ENCODE measurements at places on chromosomes 16 and 17. TPM values are rescaled to one million over a fixed set of nuclear protein-coding genes. Genes with fewer than 3 reads are reported as not detected.
A peak's percentile ranks its signal among the peaks of the same experiment; 100 is the strongest.

DNA sequence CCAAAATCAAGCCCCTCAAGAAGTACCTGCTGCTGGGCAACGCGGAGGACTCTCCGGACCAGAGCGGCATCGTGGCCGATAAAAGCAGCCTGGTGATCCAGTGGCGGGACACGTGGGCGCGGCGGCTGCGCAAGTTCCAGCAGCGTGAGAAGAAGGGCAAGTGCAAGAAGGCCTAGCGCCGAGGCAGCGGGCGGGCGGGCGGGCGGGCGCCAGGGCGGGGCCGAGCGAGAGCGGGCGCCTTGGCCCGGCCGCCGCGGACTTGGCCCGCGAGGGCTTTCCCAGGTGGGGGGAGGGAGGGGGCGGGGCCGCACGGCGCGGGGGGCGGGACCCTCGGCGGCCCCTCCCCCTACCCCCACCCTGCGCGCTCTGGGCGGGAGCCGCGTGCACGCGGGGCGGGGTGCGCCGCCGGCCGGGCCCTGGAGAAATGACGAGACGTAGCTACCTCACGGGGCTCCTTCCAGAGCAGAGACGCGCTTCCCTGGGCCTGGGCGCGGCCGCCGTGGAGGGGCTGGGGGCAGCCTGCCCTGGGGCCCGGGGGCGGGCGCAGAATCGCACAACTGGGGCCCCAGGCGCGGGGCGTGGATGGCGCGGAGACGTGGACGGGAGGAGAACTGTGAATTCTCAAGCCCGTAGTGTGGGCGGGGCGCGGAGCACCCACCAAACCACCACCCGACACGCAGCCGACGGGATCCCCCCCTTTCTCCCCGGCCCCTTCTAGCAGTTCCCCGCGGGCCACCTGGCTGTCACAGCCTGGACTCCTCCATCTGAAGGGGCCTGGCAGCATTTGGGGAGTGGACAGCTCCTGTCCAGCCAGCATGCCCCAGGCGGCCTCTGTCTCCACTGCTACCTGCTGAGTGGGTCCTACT lies 218.7 kb downstream of the NTN1 start:
- no peak for DNase-seq

Gene ICAM2
- total RNA-seq = 8.2 TPM

Gene TBC1D3C
- not detected for total RNA-seq

Gene NPIPA2
- not detected for total RNA-seq

- no peak for DNase-seq
Measured at GRCh38 chr17:34726536-34727384, 147.4 kb downstream of the TMEM132E start.

- DNase-seq = peak; percentile 98
Measured at GRCh38 chr17:65099941-65100315, 37.2 kb upstream of the RGS9 start.

Gene GOT2
- 105 TPM for total RNA-seq

DNA sequence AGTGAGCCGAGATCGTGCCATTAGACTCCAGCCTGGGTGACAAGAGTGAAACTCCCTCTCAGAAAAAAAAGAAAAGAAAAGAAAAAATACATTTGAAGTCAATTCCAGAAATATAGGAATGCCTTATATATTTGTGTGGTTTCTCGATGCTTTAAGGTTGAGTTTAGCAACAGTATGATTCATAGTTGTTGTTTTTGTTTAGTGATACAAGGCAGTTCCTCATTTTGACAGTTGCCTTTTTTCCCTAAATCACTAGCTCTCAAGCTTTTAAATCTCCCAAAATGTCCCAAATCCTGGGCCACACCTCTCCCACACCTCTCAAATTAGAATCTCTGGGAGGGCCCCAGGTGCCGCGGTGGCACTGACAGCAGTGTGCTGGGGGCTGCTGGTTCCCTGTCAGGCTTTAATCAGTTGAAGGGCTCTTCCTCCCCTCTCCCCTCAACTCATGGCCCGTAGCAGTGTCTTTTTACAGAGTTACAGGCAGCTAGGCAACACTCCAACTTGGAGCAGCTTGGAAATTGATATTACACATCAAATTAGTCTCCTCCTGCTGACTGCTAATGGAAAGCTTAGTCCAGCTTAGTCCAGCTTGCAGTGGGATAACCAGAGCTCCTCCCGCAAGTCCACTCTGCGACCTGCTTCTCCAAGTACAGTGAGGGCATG lies 58.4 kb downstream of the EPN2 start:
- no peak for DNase-seq

Measured in HT1080 (cell line).